ENCODE measurements at places on chromosomes 16 and 17.

DNA sequence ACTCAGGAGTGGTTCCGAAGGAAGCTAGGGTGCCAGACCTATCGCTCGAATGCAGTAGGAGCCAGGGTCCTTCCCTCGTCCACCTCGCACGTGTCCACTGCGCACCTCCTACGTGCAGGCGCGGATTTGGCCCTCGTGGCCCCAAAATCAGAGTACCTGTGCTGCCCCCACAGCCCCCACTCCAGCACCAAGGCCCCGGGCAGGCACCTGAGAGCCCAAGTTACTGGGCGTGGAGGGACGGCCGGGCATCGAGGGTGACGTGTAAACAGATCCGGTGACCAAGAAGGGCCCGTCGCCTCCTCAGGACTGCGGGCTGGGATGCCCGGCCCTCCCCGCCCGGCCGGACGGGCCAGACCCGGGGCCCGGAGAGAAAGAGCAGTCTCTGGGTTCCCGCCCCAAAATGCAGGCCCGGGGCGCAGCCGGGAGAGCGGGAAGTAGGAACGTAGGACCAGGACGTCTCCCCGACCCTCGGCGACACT, 492 bp downstream of the SLC25A39 start:
- DNase-seq: no peak

- no peak for DNase-seq
Observed at GRCh38 chr17:55433629-55434422, 12.2 kb upstream of the MMD start.

GRCh38 chr17:8126491-8127066, 2.7 kb upstream of the HES7 start:
- no peak for DNase-seq

DNA sequence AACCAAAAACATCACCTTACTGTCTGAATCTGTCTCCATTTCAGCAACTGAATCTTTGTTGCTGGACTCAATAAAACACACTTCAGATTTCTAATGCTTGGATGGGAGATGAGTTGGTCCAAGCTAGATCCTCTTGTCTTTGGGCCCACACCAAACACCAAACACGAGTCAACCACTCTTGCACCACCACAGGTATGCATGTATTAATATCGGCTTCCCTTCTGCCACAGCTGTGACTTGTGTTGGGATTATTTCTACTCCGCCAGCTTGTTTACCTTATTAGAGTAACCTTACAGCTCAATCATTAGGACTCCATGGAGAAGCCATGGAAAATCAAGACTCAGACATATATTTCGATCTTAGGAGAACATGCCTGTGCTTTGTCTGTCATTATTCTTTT, 49.9 kb downstream of the XYLT1 start:
- no peak for DNase-seq
